ENCODE measurements at places on chromosomes 4 and X.

DNA sequence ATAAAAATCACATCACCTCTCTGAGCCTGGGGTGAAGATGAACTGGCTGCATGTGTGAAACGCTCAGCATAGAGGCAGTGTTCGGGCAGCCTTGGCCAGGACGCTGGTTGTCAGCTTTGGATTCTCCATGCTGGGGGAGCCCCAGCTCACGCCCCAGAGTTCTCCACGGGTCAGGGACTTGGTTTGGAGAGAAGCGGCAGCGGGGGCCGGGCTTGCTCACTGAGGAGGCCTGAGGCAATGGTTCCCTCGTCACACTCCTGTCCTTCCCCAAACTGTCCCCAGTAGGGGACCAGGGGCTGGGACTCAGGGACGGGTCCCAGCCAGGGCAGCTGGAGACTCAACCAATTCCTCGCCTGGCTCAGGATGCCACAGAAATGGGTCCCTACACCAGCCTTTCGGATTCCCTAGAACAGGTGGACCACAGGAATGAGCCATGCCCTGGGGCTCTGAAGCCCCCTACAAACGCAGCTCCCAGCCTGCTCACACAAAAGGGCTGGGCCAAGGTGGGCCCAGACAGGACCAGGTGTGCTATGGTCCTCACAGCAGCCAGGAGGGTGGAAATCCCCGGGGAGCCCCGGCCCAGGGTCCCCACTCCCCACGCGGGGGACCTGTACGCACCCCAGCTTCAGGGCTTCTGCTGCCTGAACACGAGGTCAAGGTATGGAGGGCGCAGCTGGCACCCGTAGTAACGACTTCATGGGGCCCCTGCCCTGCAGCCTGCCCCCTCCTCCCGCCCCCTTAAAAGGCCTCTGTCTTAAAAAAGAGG is 1.4 kb downstream of the MXD4 start:
- no peak for DNase-seq

DNA sequence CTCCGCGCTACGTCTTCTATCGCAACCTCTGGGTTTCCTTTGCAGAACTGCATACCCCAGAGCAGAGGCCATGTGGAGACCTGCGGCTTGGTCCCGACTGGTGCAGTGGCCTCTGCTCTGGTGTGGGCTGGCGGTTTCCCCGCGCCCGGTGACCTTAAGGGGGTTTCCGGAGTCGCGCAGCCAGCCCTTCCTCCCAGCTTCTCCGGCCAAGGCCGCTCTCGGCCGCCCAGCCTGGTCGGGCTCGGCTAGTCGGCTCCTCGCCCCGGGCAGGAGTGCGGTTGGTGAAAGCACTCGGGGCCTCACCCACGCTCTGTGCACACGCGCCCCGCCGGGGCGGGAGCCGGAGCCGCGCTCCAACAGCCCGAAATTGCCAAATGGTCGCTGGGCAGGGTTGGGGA is 84.9 kb downstream of the BCOR start:
- DNase-seq: no peak

DNA sequence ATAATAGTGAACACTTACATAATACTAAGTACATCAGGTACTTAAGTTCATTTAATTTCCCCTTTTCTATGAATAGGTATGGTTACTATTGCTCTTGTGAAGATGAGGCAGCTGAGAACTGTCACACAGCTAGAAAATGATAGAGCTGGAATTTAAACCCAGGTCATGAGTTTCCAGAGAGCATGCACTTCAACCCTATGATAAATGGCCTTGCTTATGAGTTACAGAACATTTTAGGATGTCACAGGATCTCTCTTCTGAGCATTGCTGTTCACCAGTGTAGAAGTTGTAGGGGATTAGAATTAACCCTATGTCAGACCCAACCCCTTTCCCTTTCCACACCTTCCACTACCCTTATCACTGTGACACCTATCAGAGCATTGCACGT is 46.5 kb upstream of the TMEM33 start:
- no peak for DNase-seq

DNA sequence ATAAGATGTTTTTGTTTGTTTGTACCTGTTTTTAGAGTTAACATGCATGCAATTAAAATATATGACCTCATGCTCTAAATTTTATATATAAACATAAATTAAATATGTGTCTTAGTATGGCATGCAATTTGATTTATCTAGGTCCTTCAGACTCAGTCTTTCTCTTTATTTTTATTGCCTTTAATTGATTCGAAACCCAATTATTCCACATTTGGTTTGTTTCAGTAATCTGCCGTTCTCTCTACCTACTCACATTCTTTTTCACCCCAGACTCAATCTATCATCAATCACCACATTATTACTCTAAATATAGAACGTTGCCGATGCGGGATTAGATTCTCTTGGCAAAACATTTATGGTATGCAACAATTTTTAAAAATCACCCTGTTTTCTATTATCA is 1492.8 kb downstream of the RAPGEF2 start:
- no peak for DNase-seq

DNA sequence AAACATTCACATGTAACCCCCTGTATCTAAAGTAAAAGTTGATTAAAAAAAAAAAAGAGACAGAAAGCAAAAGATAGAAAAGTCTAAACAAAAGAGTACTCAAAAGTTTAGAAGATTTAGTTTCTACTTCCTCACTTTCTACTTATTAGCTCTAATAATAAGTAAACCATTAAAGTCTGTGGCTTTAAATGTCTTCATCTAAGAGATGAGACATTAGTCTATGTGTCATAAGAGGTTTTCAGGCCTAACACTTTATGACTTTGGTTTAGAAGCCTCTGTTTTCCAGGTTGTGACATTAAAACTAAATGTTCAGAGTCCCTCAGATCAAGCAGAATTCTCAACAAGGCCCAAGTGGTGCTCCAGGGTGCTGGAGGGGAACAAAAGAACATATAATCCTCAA is 42.2 kb upstream of the GUCY1A1 start:
- DNase-seq: no peak

DNA sequence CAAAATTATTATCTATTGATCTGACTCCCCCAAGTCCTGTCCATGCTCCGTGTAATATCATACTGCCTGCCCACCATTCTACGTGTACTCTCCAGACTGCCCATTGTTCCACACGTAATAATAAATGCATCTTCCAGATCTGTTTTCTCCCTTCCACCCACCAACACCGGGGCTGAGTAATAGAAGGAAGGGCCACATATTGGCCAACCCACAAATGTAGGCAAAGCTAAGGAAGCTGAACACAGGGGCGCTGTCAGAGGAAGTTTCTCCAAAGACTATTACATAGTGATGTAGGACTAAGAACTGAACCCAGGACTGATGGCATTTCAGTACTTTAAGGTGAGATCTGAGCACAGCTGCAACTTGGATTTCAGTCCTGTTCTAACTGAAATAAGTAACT is 135.8 kb upstream of the GUCY1A1 start:
- no peak for DNase-seq

GRCh38 chr4:44157611-44158277 is 290.9 kb downstream of the KCTD8 start:
- DNase-seq: peak; percentile 27

- DNase-seq: peak; percentile 5
These were observed 656.9 kb upstream of the CPEB2 start for GRCh38 chr4:14345356-14345775.

DNA sequence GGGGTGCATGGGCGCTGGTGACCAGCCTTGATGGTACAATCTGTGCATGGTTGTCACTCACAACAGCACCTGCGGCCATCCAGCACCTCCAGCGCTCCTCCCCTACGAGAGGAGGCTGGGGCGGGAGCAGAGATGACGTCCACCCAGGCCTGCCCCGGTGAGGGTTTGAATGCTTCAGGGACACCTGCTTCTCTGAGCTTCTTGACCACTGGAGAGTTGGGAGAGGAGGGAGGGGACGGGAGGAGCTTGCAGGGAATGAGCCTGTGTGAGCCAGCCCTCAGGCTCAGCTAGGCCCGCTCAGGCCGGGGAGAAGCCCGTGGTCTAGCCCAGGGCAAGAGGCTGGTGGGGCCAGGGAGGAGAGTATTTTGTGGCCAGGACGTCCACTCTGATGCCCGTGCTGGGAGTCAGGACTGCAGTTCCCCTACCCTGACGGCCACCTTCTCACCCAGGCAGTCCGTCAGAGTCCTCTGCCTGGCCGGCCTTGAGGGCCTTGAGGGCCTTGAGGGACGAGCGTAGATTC is 59.2 kb downstream of the CPZ start:
- no peak for DNase-seq

GRCh38 chr4:113436360-113436759 is 325.2 kb downstream of the CAMK2D start:
- no peak for DNase-seq

GRCh38 chr4:69731241-69731640 is 29.2 kb downstream of the SULT1B1 start:
- DNase-seq: no peak

DNA sequence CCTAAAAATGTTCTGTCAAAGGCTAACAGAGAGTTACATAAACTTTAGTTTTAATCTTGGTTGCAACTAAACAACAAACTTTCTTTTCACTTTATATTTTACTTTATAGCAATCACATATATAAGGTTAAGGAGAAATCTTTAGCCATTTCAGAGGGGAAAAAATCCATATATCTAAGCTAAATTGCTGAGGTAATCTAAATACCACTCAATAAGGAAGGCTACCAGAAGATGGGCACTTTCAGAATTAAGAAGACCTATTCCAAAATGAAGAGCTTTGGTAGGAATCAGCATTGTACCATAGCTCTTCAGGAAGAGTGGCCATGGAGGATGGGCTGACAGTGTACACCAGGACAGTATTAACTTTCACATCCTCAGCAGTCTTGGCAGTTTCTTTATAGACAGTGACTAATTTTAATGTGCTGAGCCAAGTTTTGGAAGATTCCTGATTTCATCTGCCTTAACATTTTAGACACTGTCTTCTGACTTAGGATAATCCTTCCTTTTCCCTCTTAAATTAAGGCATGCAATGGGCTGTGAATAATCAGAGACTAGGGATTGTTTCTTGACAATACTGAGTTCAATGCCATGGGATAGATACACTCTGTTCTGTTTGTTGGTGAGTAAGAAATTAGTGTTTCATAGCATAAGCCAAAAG is 7.1 kb downstream of the FAT4 start:
- DNase-seq: no peak

DNA sequence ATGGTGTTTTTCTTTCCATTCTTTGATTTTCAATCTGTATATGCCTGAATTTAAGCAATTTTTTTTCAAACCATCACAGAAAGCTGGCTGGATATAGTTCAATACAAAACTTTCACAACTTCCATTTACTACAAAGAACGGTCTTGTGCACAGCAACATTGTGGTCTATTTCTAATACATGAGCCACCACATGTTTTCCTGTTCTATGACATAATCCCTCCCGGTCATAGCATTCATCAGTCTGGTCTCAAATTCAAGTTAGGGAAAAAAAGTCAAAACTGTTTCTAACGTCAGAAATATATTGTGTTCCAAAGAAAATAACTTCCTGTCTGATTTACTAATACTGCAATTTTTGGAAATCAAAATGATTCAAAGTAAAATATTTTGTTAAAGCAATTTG is 7.5 kb upstream of the CXCL6 start:
- DNase-seq: no peak

DNA sequence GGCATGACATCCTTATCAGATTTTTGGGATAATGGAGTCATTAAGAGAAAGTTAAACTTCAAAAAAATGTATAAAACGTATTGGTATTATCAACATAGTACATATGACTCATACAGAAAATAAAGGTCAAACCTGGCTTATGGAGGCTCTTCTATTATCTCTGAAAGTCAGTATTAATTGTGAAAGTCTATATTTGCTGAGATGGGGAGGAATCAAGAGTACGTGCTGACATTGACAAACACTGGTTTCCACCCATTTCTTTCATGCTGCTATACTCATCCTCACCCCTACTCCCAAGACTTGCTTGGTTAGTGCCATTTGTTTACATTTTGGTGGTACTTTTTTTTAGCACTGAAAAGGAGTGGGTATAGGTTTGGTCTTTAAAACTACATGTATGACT is 30.8 kb upstream of the PLA2G12A start:
- no peak for DNase-seq
